ENCODE measurements at places on chromosomes 13 and 19.

GRCh38 chr19:54463531-54464043 is at the start of gene LENG9:
Gene LENG9 (minus strand): TSS chr19:54463778. CDS start chr19:54463526, 252 bp downstream.
- DNase-seq: peak; percentile 99

DNA sequence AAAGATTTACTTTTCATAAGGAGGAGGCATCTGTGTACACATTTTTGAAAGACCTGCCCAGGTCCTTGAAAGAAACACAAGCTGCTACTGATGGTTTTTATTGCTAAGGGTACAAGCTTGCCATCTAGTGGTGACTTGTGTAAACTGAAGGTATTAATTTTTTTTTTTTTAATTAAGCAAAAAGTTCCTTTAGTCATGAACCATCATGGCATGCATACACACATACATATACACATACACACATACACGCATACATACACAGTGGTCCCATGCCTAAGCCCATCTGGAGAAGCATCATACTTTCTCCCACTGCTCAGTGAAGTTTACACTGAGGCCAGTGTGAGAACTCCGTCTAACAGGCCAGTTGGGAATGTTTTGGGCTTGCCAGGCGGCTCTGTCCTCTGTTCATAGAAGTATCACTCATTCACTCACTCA is 312.5 kb downstream of the DCLK1 start:
- no peak for DNase-seq

DNA sequence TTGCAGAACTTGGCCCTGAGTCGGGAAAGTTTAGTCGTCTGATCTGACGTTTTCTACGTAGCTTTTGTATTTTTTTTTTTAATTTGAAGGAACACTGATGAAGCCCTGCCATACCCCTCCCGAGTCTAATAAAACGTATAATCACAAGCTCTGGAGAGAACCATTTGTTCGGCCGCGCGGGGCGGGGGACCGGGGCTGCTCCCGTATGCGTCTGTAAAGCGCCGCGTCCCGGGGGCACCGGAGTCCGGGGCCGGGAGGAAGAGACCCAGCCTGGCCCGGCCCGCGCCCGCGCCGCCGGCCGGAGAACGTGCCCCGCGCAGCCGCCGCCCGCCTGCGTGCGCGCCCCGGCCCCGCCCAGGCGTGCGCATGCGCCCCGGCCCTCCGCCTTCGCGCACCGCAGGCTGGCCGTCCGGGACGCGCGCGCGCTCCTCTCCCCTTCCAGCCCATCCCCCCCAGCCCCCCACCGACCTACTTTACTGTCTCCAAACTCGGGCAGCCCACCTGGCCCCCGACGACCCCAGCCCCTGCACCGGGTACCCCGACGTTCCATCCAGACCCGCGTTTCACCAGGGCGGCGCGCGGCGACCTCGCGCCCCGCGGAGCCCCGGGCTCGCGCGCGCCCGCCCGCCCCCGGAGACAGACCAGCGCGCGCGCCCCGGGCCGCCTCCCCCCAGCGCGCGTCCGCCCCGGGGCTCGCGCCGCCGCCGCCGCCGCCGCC is 785 bp upstream of the USF2 start:
- DNase-seq: peak; percentile 69

GRCh38 chr19:51354742-51355148 is 11.4 kb downstream of the ETFB start:
- DNase-seq: no peak

GRCh38 chr13:50707628-50708027 is 135.9 kb downstream of the DLEU7 start:
- no peak for DNase-seq

Data from NCI-H774 (cell line).